ENCODE measurements at places on chromosomes 4 and X.

DNA sequence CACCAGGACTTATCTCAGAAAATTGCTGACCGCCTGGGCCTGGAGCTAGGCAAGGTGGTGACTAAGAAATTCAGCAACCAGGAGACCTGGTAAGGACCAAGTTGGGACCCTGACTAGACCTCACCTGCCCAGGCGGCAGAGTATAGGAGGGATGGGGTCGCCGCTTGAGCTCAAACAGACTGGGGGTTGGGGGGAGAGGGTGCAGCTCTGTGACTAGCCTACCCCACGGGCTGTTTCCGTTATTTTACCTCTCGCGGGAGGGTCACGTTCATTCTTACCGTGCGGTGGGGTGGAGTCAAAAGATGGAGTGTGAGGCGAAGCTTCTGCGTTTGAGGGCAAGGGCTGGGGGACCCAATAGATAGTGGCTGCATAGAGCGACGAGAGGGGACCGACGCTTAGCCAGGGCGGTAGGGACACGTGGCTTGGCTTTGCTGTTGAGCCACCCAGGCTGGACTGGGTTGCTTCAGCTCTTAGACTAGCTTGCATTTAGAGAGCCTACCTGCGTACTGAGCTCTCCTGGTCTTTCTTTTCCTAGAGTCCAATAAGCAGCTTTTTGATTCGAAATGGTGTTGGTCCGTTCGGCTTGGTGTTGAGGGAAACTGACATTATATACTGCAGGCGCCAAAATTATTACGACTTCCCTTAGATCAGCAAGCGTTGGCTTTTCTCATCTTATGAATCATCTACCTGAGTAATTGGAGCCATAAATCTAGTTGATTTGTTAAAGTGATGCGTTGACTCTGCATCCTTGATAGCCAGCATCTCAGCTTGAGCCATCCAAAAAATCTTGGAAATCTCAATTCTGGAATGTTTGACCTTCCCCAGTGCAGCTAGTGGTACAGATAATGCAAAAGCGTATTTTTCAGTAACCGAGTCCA, 591 bp downstream of the PRPS1 start:
- peak; percentile 33 for DNase-seq

DNA sequence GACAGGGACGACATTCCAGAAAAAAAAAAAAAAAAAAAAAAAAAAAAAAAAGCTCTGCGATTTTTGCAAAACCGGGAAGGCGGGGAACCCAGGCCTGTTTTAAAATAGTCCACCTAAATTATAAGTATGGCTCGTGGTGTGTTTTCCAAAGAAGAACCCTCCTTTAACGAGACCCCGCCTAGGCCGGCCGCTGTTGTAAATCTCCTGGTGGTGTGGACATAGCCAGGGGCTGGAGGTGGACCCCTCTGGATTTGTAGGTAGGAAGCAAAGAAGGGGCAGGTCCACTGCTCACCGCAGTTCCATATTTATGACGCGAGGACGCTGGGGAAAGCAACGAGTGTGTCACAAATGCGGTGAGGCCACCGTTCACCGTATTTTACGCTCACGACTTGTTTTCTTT, 94.0 kb upstream of the SHOX start:
- no peak for DNase-seq

- no peak for DNase-seq
Measured at GRCh38 chrX:39788521-39788920, 309.2 kb downstream of the BCOR start.

GRCh38 chr4:90186229-90186628, 59.0 kb downstream of the CCSER1 start:
- no peak for DNase-seq

GRCh38 chr4:33494150-33494549, 2750.2 kb downstream of the ARAP2 start:
- peak; percentile 5 for DNase-seq

DNA sequence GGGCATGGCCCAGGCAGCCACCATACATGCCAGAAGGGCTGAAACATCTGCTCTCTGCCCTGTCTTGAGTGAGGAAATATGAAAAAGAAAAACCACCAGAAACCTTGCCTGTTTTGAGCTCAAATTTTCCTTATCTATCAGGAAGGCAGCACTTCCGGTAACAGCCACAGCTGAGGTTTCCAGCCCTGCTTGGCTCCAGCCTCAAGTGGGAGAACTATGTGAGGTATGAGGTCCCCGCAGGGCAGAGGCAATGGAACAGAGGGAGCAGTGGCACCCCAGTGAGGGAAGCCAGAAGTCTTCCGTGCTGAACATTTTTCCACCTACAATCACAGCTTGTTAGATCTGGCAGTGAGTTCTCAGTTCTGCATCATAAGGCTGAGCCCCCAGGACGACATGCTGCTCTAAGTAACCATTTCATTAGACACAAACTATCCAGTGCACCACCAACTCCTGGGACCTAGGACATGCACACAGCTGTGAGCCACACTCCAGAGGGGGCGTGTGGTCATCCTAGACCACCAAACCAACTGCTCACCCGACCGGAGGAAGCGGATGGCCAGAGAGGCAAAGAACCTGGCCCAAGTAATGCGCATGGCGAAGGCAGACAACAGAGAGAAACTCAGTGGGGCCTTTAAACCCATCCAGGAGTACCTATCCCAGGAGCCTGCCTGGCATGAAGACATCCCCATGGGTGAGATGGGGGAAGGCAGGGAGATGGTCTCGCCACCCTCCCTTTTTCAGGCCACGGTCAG, 22.6 kb downstream of the WDR1 start:
- DNase-seq, result peak; percentile 81

- no peak for DNase-seq
Measured at GRCh38 chr4:62709618-62710252, 1509.6 kb downstream of the ADGRL3 start.

GRCh38 chrX:150893936-150894335, 4.5 kb downstream of the CD99L2 start:
- no peak for DNase-seq

DNA sequence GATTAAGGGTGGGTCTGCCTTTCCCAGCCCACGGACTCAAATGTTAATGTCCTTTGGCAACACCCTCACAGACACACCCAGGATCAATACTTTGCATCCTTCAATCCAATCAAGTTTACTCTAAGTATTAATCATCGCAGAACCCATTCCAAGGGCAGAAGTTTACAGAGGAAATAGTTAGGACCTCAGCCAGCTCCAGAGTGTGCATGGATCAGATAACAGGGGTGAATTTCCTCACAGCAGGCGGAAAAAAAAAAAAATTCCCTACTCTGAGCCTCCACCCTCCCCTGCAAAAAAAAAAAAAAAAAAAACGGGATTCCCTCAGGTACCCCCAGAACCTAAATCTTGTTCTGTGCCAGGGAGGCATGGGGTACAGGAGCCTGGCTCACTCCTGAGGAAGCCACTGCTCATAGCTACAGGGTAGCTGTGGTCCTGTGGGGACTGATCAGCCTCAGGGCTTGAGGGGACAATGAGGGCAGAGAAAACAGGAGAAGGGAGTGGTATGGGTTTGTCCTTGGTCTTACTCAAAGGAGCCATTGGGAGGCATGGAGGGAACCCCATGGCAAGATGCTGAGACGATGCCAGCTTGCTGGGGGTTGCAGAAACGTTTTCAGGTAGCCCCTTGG, 113.0 kb downstream of the DHRSX start:
- DNase-seq, result no peak

DNA sequence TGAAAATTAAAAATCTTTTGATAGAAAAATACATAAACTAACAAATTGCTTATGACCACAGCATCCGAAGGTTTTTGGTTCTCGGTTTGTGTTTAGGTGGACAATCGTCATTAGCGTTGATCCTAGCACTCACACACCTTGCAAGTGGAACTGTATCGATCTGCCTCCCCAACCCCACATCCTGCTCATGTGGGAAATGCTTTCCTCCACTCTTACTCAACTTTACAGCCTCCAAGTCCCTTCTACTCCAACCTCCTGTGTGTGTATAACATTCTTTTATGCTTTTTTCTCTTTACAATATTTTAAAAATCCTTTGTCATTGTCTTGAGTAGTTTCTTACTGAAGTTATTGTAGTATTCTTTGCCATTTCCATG, 15.6 kb upstream of the TMEM131L start:
- DNase-seq, result no peak

DNA sequence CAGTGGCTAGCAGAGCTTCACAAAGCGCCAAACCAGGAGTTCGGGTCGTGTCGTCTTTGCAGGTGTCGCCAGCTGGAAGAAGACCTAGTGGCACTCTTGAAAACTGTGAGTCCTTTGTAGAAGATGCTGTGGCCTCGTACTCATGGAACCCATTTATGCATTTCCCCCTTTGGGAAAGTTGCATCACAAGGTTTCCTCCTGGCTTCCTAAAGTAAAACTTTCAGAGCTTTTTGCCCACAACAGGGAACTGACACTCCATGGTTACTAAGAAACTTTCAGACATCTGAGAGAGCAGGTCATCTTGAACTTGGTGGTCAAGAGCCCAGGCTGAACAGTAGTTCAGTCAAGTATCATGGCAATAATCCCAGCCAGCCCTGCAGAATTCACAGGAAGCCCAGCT, 15.9 kb upstream of the NOCT start:
- no peak for DNase-seq

GRCh38 chrX:41110801-41111625, 25.8 kb downstream of the USP9X start:
- no peak for DNase-seq

GRCh38 chr4:108172753-108173598, 4.2 kb upstream of the LEF1 start:
- DNase-seq, result peak; percentile 59

GRCh38 chr4:123361195-123361861, 35.3 kb upstream of the SPRY1 start:
- peak; percentile 50 for DNase-seq

DNA sequence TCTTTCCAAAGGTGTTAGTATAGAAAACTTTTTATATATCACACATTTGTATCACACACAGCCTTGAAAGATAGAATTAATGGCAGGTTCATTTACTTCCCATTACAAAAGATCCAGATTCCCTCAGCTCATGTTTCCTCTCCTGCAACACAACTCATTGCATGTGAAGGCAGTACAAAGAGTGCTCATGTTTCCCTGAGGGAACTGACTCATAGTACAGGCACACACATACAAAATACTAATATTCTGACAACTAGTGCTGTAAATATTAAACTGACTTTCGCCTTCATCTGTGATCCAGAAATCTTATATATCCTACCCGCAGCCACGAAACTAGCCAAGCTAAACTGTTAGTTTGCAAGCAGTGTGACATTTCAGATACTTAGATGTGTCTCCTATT, 819.8 kb upstream of the PCDH7 start:
- DNase-seq, result no peak

DNA sequence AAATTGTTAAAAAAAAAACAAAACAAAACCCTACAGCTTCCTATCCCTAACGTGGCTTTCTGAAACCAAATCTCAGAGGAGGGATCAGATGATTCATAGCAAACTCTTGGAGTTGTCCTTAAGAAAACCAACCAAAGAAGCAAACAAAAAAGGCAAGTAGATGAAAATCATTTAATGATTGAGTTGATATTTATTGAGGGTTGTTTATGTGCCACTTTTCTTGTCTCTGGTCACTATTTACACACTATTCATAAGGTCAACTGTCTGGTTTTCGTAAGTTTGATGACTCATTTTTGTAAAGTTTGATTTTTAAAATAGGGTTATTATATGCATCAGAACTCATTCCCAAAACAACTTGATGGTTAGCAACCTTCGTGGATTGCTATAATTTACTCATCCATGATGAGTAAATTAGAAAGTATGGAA, 133.4 kb downstream of the UNC5C start:
- DNase-seq, result no peak

Data from thyroid gland (tissue), 4 donors.